ENCODE measurements at places on chromosomes 11 and 22.

DNA sequence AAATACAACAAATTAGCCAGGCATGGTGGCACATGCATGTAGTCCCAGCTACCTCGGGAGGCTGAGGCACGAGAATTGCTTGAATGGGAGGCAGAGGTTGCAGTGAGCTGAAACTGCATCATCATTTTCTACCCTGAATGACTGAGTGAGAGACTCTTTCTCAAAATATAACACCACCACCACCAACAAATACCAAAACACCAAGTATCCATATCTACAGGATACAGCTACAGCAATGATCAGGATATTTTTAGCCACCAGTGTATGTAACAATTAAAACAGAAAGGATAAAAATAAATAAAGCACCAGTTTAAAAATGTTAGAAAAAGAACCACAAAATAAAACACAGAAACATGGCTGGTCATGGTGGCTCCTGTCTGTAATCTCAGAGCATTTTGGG lies 13.2 kb downstream of the A4GALT start:
- no peak for DNase-seq

GRCh38 chr22:46008291-46008690 lies 31.3 kb upstream of the WNT7B start:
- no peak for DNase-seq

GRCh38 chr11:15073361-15074205 lies at the start of gene CALCB:
TSS of gene CALCB (plus strand) at chr11:15073593. CDS start at chr11:15074719, 1,126 bp downstream.
- DNase-seq, result peak; percentile 17

GRCh38 chr22:36088292-36088691 lies 59.7 kb upstream of the RBFOX2 start:
- no peak for DNase-seq

GRCh38 chr22:38397189-38398085 lies 57.6 kb downstream of the KCNJ4 start:
- DNase-seq, result no peak

DNA sequence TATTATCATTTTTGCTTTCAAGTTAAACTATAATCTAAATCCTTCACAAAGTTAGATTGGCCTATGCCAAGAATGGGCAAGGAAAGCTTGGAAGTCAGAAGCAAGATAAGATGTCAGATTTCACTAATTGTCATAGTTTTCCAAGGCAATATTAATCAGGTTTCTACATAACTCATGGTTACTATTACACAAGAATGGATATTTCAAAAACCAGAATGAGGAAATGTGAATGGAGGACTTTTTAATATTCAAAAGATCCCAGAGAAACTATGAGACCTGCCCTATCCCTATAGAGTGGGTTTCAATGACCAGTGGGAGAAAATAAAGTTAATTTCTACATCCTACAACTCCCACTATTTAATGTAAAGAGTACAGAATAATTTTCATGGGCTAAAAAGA lies 203.2 kb downstream of the CASP12 start:
- DNase-seq, result peak; percentile 4

DNA sequence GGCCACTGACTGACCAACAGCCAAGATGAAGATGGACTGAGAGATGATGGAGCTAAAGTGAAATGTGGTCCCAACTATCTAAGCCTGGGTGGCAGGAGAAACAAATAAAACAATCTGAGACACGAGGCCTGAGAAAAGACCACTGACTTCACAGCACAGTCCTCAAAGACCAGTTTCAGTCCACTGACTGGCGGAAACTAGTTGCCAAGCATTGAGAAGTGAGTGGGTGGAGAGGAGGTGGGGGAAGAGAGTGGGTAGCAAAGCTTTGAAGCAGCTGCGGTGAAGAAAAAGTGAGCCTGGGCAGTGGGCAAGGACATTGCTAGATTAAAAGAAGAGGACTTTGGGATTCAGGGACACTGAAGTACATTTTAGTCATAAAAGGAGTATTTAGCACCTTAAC lies 1.9 kb downstream of the MS4A1 start:
- no peak for DNase-seq
